Motor neuron (in vitro differentiated cells): ENCODE measurements at places on chromosomes 11 and 22.

DNA sequence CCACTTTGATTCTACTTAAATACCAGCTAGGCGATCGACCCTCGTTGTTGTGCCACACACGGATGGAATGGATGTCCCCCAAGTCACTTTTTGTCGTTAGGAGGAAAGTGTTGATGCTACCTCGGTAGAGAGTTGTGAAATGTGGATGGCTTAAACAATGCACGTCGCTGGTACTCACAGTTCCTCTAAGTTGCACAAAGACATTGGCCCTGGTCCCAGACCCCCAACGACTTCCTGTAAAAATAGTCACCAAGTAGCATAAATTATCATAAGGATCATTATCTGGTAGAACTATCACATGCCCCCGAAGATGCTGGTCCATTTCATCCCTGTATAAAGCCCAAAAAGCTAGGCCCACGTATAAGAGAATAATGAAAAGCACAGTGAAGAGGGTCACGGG lies 3.8 kb downstream of the PKDREJ start:
- ATAC-seq = no peak

- no peak for ATAC-seq
These were observed 10.1 kb upstream of the GAB2 start for GRCh38 chr11:78427615-78428265.

GRCh38 chr22:21984793-21985192 lies 2.2 kb upstream of the TOP3B start:
- ATAC-seq = no peak

DNA sequence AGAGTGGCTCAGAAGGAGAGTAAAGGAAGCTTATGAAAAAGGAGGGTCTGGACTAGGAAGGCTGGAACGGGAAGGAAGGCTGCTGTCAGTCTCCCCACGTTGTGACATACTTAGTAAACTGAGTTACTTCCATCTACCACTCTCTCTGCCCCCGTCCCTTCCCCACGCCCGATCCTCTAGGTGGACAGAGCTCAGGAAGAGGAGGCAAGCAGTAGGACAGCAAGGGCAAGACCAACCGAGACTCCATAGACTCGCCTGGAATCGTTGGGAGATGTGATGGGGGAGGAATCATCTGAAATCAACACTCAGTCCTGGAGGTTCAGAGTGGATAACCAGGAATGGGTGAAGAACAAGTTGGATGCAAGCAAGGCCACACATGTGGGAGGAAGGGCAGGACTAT lies 240.7 kb downstream of the BUD13 start:
- ATAC-seq = no peak

DNA sequence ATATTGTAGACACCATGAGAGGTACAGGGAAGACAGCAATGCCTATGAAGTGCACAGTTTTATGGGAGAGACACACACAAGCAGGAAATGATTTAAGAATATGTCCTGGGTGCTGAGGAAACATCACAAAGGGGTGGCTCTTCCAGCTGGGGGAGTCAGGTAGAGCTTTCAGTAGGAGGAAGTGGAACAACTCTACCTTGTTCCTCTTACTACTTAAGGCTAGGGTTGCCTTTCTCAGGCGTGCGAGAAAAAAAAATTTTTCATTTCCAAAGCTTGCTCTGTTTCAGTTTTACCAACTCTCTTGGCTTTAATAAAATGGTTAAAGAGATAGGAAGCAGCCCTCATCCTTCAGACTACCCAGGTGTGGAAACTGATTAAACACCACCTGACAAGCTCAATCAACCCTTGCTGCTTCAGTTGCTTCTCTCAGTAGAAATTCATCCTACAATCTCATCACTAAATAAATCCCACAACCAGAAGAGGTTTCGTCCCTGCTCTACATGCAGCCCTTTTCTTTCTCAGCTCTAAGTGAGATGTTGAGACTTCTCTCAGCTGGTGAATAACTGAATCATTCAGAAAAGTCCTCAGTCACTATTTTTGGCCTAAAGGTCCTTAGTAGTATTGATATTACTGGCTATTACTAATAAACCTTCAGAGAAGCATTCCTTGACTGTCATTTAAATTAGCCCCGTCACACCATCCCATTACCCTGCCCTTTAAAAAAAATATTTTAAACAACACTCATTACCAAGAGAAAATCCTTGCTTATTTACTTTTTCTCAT lies 5.9 kb downstream of the ABTB2 start:
- ATAC-seq = no peak
